ENCODE measurements at places on chromosomes 1 and 21. TPM values are rescaled to one million over a fixed set of nuclear protein-coding genes. Genes with fewer than 3 reads are reported as not detected.

Gene OR2T29
- not detected for total RNA-seq

Gene GADD45A
- total RNA-seq, result 16.3 TPM

Gene WDR4
- total RNA-seq, result 13.7 TPM

GRCh38 chr1:58059789-58060188 is 486.7 kb downstream of the OMA1 start:
- no peak for DNase-seq

GRCh38 chr1:13628711-13629110 is 45.1 kb downstream of the PDPN start:
- no peak for DNase-seq

DNA sequence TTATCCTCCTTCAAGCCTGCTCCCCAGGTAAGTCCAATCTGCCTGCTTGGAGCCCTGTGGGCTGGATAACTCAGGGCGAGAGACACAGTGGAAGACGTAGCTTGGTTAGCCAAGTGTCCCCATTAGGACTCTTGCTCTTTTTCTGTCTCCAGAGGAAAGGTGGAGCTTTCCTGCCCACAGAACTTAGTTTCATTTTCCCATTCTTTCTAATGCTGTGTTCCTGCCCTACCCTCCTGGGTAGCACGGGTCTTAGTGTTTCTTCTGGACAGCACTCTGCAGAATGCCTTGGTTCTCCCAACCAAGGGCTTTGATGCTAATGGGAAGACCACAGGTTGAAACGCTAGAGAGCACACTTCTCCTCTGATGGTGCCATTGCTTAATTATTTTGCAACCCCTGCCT is 92.5 kb upstream of the LRRC8D start:
- DNase-seq, result no peak

- DNase-seq, result peak; percentile 63
Observed at GRCh38 chr1:227315629-227316346, 2.5 kb downstream of the CDC42BPA start.

DNA sequence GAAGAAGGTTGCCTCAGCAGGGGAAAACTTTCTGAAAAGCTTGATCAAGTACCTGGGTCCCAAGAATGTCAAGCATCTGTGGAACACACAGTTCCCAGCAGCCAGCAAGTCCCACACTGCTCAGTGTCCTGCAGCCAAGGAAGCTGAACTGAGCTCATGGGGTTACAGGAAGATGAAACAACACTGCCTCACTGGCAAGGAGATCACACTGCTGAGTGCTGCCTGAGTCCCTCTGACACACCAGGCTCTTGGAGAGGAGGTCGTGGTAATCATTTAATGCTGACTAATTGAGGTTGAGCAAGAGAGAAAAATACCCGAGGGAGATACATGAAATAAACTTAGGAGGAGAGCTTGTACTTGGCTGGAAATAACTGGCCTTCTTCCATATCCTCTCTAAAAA is 75.2 kb downstream of the MPZL1 start:
- peak; percentile 78 for DNase-seq

DNA sequence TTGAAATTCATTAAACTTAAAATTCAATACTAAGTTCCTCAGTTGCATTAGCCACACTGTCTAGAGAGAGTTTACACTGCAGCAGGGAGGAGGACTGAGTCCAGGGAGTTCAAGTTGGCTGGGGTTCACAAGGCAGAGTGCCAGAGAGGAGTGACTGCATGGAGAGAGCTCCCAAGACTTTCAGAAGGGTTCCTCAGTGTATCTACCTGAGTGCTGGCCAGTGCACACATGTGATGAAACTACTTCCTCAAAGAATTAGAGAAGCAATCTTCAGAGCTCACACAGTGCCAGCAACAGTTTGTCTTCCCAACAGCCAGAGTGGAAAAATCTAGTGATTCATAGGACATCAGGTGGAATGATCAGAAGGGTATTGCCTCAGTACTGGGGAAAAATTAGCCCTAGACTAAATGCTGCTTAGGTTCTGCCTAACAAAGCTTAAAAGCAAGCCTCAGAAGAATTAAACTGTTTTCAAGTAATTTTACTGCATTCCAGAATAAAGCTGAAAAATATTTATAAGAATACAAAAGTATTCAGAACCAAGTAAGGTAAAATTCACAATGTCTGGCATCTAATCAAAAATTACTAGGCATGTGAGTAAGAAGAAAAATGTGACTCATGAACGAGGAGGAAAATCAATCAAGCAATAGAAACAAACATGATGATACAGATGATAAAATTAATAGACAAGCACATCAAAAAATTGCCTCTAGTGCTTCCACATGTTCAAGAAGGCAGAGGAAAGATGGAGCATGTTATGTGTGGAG is 10.4 kb upstream of the WNT3A start:
- DNase-seq, result no peak

- DNase-seq, result no peak
Observed at GRCh38 chr1:238489006-238489405, 598.3 kb upstream of the ZP4 start.

DNA sequence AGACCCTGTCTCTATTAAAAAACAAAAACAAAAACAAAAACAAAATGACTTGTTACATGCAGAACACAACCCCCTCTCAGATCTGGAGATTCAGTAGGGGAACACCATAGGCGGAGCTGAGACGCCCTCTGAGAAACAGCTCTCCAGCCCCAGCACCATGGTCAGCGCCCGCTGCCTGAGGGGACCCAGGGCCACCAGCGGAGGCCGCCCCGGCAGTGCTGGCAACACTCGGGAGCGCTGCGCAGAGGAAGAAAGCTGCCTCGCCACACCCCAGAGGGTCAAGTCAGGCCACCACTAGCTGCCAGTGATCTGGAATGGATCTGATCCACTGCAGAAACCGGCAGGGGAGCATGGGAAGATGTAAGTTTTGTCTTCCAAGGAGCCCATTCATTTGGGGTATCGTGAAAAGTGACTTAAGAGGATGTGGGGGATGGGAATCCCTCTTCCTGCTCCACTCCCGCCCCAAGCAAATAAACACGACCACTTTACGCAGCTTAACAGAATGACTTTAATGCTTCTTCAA is 3.1 kb downstream of the ACTA1 start:
- DNase-seq, result peak; percentile 87
